ENCODE measurements at places on chromosomes 12 and 14. TPM values are rescaled to one million over a fixed set of nuclear protein-coding genes. Genes with fewer than 3 reads are reported as not detected.
A peak's percentile ranks its signal among the peaks of the same experiment; 100 is the strongest.

The SIX1 gene
- 24.1 TPM for total RNA-seq

The C1RL gene
- total RNA-seq = 22.6 TPM

DNA sequence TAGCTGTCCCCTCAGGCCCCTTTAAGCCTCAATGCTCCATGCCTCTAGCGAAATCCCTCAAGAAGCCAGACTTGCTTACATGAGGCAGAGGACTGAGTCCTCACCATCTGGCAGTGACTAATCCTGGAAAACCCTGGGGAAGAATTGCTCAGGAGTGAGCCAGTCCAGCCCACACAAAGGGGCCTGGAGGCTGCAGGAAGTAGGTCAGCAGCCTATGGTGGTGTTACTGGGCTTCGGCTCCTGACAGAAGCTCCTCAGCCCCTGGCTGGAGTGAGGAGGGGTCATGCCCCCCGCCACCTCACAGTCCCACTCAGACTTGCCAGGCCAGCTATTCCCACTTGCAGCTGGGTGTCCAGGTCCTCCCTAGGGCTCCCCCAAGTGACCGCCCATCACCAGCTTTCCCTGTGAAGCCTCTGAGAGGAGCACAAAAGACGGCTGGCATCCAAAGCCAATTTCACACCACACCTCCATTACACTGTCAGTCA is 250.5 kb downstream of the DPF3 start:
- H3K27ac ChIP-seq = no peak overlapping the region
- DNase-seq = no peak
- peaks cover 7% of the 10 kb centered on the region for H3K4me1 ChIP-seq
- H3K36me3 ChIP-seq = no peaks in the 10 kb centered on the region

DNA sequence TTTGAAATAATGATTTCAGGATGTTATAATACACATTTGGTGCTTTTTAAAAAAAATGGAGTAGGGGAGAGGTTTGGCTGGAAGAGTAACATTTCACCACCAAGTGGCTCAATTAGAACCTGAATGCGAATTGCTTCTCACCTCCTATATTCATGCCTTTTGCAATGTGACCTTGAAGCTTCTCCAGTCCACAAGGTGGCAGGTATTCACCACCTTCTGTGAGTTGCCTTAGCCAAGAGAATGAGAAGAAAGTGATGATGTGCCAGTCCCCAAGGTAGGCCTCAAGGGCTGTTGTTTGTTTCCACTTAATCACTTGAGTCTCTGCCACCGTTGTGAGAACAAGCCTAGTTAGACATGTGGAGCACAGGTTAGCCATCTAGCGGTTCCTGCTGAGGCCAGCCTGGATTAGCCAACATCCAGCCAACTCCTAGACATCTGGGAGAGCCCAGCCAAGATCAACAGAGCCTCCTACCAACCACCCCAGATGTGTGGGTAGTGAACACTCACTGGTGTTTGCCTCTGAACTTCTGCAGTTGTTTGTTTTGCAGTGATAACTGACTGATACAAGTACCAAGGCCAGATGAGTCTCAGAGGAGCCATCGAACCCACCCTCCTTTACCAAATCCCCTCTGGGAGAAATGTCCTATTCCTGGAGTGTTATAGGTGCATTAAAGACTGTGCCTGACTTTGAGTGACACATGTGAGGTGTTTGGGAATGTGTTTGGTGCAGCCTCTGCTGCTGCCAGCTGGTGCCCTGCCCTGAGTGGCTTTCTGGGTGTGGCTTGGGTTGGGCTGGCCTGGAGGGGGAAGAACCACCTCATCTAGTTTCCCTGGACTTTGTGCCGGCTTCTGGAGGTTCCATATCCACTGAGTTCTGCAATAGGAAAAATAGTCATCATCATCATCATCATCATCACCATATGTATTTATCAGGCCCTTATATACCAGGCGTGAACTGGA is 132.5 kb upstream of the RFLNA start:
- peaks cover 8% of the 10 kb centered on the region for H3K4me1 ChIP-seq
- H3K4me3 ChIP-seq = no peak overlapping the region
- H3K36me3 ChIP-seq = no peaks in the 10 kb centered on the region
- no peaks in the 10 kb centered on the region for H3K27me3 ChIP-seq
- H3K27ac ChIP-seq = no peak overlapping the region

DNA sequence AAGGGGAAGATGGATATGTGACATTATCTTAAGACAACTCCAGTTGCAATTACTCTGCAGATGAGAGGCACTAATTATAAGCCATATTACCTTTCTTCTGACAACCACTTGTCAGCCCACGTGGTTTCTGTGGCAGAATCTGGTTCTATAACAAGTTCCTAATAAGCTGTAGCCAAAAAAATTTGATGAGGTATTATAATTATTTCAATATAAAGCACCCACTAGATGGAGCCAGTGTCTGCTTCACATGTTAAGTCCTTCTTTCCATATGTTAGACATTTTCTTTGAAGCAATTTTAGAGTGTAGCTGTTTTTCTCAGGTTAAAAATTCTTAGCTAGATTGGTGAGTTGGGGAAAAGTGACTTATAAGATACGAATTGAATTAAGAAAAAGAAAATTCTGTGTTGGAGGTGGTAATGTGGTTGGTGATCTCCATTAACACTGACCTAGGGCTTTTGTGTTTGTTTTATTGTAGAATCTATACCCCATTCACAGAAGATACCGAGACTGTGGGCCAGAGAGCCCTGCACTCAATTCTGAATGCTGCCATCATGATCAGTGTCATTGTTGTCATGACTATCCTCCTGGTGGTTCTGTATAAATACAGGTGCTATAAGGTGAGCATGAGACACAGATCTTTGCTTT is 36.9 kb downstream of the PSEN1 start:
- no peak overlapping the region for H3K4me3 ChIP-seq
- H3K27me3 ChIP-seq = no peaks in the 10 kb centered on the region
- peaks cover 34% of the 10 kb centered on the region for H3K36me3 ChIP-seq
- H3K27ac ChIP-seq = no peak overlapping the region
- peak; percentile 38 for DNase-seq

Measured in spinal cord (tissue), 10 donors.